ENCODE measurements at places on chromosomes 7 and 10.

DNA sequence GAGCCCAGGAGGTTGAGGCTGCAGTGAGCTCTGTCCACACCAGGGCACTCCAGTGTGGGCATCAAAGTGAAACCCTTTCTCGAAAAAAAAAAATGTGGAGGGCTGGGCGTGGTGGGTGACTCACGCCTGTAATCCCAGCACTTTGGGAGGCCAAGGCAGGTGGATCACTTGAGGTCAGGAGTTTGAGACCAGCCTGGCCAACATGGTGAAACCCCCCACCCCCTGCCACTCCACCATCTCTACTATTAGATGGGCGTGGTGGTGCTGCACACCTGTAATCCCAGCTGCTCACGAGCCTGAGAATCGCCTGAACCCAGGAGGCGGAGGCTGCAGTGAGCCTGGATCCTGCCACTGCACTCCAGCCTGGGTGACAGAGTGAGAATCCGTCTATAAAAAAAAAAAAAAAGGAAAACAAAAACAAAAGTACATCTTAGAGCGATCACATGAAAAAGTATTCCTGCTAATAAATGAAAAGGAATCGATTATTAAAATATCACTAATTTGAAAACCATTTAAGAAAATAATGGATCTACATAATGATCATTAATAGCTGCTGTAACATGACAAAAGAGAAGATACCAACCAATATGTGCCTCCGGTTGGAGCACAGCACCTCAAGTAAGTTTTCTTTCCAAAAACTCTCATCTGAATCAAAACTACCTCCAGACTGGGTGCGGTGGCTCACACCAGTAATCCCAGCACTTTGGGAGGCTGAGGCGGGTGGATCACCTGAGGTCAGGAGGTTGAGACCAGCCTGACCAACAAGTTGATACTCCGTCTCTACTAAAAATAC lies 4.9 kb downstream of the HNRNPF start:
- DNase-seq = no peak

DNA sequence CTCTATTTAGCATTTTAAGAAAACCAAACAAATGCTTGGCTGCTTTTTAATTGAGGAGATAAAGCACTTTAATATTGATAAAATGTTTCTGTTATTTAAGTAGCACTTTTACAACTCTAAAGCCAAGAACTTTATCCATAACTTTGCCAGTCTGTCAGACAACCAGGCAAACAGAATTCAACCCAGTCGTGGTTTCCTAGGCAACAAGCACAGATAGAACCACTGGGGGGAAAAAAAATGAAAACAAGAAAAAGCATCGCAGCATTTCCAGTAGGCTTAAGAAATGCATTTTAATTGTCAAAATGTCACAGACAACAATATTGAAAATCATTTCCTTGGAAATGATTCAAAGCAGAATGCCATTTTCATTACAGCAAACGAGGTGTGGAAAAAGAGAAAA lies 323.4 kb downstream of the PARD3 start:
- DNase-seq = no peak

GRCh38 chr10:103709341-103709920 lies 145.9 kb downstream of the SH3PXD2A start:
- DNase-seq = no peak

GRCh38 chr7:85771516-85771915 lies 584.7 kb upstream of the SEMA3D start:
- DNase-seq = no peak

GRCh38 chr10:50511492-50512213 lies 112.1 kb downstream of the SGMS1 start:
- no peak for DNase-seq

GRCh38 chr7:36034020-36034419 lies 119.0 kb upstream of the EEPD1 start:
- DNase-seq = no peak

DNA sequence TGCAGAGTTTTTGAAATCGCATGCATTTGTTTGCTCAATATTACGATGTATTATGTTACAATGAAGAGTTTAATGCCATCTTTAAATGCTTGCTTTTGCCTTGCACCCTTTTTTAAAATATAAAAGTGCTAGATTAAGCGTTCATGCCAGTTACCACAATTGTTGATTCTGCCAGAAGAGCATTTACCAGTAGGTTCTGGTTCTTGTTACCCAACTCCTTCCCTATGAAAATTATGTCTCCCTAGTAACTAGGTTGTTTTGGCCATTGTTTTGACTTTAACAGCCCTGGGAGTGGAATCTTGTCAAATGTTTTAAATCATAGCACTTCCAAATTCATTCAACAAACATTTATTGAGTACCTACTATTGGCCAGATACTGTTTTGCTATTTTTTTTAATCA lies 32.8 kb upstream of the CDK14 start:
- DNase-seq = no peak

- no peak for DNase-seq
These were observed 188.2 kb downstream of the MLLT10 start for GRCh38 chr10:21722209-21722608.

DNA sequence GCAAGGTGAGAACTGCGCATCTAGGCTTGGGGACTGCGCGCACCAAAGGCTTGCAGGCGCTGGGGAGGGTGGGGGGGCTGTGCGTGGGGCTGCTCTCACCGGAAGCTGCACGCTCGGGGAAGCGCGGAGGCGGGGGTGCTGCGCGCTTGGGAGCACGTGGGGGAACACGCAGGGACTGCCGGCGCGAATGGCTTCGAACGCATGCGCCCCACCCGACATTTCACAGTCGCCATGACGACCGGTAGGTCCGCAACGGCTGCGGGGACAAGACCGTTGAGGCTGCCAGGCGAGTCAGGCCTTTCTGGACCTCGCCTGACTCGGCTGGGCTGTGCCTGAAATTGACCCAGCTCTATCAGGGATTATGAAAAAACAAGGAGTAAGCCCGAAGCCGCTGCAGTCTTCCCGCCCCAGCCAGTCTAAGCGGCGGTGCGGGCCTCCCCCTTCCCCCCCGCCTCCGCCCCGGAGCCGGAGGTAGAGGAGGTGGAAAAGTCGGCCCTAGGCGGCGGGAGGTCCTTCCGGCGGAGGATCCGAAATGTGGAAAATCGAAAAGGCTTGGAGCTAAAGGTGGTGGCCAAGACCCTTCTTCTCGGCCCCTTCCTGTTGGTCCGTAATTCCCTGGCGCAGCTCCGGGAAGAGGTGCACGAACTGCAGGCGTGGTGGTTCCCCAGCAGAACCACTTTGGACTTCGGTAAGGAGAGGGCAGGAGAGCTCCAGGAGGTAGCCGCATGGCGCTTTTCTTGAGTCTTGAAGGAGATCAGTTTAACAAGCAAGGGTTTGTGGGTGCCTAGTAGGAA lies 34.9 kb upstream of the STEAP1 start:
- no peak for DNase-seq

DNA sequence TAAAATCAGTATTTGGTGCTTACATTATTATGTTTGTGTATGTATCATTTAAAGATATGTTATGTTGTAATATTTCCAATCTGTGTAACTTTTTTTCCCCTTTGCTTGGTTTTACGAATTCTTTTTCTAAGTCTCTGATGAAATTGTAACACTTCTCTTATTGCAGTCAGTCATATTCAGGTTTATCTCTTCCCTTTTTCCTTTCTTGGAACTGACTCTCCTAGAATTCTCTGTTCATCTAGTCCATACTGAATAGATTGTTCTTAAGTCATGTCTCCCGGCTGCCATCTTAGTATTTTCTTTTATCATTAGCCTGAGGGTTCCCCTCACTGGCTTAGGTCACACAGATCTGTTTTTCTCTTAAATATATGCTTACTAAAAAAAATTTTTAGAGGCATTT lies 44.6 kb downstream of the PHTF2 start:
- no peak for DNase-seq

GRCh38 chr10:125333769-125334168 lies 173.4 kb upstream of the CTBP2 start:
- DNase-seq = no peak

DNA sequence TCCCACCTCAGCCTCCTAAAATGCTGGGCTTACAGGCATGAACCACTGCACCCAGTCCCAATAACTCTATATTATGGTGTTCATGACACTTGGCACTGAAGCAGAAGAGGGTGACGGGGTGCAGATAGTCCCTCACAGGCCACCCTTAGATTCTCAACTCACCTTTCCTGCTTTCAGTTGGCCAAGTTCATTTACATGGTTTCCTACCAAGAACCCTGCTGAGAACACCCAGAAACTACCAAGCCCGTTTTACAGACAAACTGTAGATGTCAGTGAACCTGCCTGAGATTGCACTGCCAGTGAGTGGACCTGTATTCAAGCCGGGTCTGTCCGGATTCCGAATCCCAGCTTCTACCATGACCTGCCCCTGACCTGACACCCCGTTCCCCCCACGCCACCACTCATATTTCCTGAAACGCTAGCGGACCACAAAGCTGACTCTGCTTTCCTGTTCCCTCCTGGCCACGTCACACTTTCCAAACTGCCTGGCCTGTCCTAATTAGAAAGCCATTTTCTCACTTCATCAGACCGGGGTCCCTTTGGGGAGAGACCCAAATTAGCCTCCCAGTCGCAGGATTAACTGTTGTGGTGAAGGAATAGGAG lies 17.3 kb downstream of the GRID2IP start:
- no peak for DNase-seq

- no peak for DNase-seq
These were observed 189.6 kb downstream of the TMEM178B start for GRCh38 chr7:141263508-141263907.

DNA sequence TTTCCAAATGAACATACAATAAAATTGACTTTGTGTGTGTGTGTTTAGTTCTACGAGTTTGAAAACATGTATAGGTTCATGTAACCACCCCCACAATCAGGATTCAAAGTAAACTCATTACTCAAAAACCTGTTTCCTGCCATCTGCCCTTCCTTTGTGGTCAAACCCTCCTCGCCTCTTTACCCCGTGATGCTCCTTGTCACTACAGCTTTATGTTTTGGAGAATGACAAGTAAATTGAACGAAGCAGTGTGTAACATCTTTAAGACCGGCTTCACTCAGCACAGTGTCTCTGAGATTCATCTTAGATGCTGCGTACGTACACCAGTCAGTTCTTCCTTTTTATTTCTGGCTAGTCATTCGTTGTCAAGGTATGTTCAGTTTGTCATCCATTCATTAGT lies 54.6 kb upstream of the MKI67 start:
- DNase-seq = peak; percentile 9

GRCh38 chr10:81514811-81515210 lies 360.2 kb upstream of the NRG3 start:
- no peak for DNase-seq

DNA sequence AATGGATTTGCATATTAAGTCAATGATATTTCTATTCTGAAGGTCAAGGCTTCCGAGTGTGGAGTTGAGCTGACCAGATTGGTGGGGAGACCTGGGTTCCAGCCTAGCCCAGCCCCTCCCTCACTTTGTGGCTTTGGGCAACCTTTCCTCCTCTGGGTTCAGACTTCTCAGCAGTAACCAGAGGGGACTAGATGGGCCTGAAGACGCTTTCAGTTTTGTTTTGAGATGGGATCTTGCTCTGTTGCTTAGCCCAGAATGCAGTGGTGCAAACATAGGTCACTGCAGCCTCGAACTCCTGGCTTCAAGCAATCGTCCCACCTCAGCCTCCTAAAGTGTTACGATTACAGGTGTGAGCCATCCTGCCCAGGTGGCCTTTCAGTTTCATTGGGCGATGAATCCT lies 68.1 kb upstream of the LEP start:
- no peak for DNase-seq

GRCh38 chr10:107434854-107435253 lies 270.3 kb upstream of the SORCS1 start:
- no peak for DNase-seq

DNA sequence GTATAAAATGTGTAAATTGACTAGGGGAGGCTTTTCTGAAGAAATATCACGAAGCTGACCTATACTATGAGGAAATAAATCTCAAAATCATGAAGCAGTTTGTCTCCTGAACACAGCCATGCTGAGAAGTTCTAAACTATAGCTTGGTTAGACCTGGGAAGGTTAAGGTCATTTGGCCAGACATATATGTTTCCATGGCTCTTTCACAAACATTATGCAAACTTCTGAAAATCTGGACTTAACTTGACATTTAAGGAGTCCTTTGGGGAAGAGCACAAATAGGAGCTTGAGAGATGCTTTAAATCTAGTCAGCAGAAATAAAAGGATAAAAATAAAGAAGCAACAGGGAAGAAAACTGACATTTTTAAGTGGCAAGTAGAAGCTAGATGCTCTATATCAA lies 115.9 kb upstream of the MEOX2 start:
- DNase-seq = no peak

DNA sequence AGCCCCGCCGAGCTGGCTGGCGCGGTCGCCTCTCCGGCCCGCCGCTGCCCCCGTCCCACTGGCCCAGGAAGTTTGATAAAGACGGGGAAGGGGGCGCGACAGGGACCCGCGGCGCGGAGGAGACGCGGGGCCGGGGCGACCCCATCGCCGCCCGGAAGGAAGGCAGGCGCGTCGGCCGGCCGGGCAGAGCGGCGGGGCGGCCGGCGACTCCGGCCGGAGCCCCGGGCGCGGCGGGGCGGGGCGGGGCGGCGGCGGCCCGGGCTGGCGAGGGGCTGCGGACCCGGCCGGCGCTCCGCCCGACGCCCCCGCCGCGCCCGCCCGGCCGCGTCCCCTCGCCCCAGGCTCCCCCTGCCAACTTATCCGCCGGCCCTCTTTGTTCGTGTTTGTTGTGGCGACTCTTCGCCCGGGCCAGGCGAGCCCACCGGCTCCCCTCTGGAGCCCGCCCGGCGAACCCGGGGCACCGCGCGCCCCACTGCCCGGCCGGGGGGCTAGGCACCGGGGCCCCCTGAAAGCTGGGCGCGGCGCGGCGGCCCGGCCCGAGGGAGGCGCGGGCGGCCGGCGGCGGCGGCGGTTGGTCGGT lies 571 bp downstream of the KDM7A start:
- DNase-seq = no peak

DNA sequence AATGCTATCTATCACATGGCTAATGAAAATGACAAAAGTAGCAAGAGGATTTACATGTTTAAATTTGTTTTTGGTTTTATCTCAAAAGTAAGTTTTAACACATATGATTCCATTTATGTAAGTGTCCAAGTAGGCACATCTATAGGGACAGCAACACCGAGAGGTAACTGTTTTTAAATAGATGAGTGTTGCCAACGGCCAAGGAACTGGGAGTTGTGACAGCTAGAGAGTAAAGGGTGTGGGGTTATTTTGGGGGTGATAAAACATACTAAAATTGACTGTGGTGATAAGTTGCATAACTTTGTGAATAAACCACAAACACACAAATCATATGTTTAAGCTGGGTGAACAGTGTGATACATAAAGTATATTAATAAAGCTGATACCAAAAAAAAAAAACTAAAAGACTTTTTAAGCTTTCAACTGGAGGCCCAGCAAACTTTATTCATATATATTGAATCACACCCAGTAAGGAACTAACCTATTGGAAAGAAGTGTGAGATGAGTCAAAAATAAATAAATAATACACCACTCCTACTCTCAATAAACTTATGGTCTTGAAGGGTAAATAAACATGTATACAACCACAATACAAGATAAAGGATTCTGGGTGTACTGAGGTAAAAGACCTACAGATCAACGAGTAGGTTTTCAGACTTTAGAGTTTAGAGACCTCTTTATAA lies 33.0 kb downstream of the LRRC72 start:
- no peak for DNase-seq

DNA sequence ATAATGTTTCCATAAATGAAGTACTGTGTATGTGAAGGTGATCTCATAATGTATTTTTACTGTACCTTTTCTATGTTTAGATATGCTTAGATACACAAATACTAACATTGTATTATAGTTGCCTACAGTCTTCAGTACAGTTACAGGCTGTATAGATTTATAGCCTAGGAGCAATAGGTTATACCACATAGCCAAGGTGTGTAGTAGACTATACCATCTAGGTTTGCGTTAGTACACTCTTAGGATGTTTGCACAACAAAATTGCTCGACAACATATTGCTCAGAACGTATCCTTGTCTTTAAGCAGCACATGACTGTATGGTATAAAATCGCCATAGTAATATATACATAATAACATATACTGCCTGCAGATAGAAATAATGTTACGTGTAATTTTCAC lies 42.9 kb downstream of the WAC start:
- DNase-seq = no peak

Data from stimulated activated CD8-positive, alpha-beta memory T cell treated with anti-CD3 and anti-CD28 coated beads, Interleukin-7, amount 100 ng/mL, for 1 hour (primary cell).